Sciatic nerve (tissue), 2 donors: ENCODE measurements at places on chromosomes 3 and 15. TPM values are rescaled to one million over a fixed set of nuclear protein-coding genes. Genes with fewer than 3 reads are reported as not detected.

DAZL gene
- total RNA-seq, result not detected

TMIE gene
- 0.76 TPM for total RNA-seq

ADAMTSL3 gene
- total RNA-seq, result 39.1 TPM

SEMA3F gene
- total RNA-seq, result 29.3 TPM

ADAMTS17 gene
- 2.3 TPM for total RNA-seq

SCAANT1 gene
- not detected for total RNA-seq

NR2C2 gene
- total RNA-seq, result 56.6 TPM

STRIT1 gene
- total RNA-seq, result not detected

PLA2G4E gene
- total RNA-seq, result not detected

REC114 gene
- not detected for total RNA-seq

DNA sequence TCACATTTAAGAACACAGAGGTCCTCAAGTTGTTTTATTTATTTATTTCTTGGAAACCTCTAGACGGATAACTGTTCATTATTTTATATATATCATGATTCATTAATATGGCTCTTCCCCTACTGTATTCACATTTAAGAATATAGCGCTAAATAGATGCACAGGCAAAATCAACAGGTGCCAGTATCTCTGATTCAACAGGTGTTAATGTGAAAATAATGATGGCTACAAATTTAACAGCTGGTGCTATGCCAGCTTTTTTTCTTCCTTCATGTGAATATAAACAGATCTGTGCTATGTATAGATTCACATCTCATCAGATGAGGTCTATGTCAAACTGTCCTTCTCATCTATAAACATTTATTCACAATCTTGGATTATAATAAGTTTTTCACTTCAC, 218.5 kb upstream of the NR2F2 start:
- no peak for DNase-seq

DNA sequence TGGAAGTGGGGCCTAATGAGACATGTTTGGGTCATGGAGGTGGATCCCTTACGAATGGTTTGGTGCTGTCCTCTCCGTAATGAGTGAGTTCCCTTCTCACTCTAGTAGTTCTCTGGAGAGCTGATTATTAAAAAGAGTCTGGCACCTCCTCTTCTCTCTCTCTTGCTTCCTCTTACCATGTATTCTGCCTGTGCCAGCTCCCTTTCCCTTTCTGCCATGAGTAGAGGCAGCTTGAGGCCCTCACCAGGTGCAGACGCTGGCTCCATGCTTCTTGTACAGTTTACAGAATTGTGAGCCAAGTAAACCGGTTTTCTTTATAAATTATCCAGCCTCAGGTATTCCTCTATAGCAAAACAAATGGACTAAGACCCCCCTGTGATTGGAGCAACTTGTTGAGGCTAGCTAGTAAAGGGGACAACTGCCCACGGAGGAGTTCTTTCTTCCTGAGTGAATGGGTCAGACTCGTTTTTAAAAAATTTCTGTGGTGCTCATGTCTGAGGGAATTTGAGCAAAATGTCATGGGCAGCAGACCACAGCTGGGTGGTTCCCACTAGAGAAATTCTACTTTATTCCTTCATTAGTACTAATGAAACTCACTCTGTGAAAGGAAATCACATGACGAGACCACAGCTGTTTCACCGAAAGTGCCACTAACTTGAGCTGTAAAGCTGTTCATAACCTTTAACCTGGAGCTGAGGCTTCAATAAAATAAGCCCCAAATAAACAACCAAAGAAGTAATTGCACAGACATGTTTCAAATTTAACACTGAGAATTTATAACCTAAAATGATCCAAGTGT, 210.0 kb downstream of the NFKBIZ start:
- DNase-seq, result no peak

DNA sequence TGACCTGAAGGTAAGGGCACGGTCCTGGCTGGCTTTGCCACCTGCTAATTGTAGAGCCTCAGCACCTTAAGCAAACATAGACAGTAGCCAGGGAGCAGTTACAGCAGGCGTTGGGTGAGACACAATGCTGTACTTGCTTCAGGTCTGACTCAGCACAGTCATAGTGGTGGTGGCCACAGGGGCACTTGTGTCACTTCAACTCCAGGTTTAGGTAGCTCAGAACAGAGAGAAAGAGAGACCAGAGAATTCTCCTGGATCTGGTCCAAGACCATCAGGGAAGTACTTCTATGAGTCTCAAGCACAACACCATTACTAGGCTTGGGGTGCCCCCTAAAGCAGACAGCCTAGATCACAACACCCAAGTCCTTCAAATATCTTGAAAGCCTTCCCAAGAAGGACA, 204.4 kb downstream of the OTOL1 start:
- DNase-seq, result no peak

- DNase-seq, result no peak
Measured at GRCh38 chr3:27194861-27195483, 174.2 kb downstream of the NEK10 start.

DNA sequence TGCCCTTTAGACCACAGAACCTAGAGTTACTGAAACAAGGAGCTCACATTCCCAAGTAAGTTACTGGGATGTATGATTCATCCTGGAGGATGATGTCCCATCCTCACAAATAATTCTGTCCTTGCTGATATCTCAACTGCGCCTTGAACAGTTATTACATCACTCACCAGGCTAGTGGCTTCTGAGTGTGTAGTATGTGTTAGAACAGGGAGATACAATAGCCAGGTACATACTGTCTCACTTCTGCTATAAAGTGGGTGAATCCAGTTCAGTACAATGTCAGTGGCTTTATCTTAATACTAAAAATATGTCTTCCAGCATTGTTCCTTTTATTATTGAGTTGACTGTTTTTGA, 483.2 kb upstream of the FRG2C start:
- DNase-seq, result no peak

DNA sequence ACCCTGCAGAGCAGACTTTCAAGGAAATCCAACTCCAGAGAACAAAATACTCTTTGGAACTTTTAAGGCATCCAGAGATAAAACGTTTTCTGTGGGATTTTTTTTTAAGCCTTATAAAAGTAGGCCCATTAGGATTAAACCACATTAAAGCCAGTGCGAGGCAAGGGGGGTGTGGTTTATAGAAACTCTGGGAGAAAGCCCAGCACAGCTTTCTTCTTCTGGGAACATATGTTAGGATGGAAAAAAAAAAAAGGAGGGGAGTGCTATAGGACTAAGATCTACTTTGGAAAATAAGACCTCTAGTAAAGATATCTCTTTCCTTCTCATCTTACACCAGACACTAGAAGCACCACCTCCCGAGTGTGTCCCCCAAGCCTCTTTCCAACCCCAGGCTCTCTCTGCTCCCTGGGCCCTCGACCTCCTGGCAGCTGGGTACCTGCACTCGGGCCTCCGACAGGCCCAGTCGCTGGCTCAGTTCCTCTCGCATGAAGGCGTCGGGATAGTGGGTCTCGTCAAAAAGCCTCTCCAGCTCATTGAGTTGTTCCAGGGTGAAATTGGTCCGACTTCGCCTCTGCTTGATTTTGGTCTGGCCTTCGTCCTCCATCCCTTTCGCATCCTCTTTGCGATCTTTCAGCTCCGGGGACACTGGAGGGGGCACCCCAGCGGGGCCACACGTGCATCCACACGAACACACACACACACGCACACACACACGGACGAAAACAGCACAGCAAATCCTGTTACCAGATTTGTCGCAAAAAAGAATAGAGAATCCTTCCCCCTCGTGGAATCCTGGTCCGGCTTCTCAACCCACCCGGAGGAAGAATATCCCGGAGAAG, 3.8 kb downstream of the SHOX2 start:
- DNase-seq, result no peak

DNA sequence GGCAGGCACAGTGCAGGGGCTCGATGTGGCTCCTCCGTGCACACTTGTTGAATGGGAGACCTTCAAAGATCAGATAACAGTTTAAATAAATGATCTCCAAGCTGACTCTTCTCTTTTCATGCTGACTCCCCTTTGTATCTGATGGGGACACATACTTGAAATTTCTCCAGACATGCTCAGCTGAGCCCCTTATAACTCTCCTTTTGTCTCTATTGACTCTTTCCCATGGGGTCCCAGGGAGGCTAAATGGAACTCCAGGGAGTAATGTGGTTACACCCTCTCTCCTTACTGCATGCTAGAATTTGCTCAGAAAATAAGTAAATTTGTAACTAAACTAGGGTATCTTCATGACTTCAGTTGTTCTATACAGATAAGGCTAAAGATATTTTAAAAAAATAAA, 48.2 kb upstream of the TM4SF4 start:
- DNase-seq, result no peak

- DNase-seq, result no peak
Measured at GRCh38 chr3:150414258-150414657, 6.2 kb downstream of the TSC22D2 start.

- no peak for DNase-seq
Measured at GRCh38 chr3:172268868-172269267, 179.4 kb downstream of the GHSR start.

DNA sequence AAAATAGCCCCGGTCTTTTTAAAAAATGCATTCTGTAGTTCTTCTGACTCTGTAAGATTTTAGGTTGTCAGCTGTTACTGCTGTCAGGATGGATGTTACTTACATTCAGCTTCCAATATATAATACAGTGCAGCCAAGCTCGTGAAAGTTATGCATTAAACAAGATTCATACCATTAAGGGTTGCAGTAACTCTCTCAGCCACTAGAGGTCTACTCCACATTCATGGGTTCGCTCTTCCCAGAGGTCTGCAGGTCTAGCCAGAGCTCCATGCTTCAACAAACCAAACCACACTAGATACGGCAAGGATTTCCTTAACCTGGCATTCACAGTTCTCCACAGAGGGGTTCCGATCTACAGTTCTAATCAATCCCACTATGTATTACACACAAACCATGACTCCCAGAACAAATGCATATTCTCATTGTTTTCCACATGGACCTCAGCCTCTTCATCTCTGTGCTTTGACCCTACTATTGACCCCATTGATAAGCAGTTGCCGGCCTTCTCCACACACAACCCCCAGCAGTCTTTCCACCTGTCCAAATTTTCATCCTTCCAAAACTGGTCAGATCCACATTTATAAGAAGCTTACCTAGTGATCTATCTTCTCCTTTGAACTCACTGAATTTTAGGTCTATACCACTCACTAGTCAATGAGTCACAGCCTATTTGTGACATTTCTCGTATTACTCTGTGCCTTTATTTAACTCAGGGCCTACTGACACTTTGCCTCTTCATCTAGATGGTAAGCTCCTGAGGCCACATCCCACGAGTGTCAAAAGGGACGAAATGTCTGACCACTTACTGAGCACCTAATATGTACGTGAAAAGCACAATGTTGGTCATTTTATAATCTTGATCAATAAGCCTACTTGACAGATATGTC, 33.7 kb downstream of the RORA start:
- DNase-seq, result no peak

DNA sequence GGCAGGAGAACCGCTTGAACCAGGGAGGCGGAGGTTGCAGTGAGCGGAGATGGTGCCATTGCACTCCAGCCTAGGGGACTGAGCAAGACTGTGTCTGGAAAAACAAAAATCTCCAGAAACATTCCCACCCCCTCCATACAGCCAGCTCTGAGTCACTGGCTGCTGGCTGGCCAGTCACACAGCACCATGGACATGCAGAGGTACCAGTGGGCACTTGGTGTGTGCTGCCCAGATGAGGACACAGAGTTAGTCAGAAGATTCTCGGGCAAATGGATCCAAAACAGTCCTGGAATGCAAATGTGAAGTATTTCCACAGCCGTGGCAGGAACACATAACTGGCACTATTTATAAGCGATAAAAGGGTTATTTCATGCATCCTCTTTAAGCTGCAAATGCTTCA, 44.6 kb downstream of the BDH1 start:
- DNase-seq, result no peak

GRCh38 chr3:9192248-9193025, 57.0 kb downstream of the SRGAP3 start:
- no peak for DNase-seq

DNA sequence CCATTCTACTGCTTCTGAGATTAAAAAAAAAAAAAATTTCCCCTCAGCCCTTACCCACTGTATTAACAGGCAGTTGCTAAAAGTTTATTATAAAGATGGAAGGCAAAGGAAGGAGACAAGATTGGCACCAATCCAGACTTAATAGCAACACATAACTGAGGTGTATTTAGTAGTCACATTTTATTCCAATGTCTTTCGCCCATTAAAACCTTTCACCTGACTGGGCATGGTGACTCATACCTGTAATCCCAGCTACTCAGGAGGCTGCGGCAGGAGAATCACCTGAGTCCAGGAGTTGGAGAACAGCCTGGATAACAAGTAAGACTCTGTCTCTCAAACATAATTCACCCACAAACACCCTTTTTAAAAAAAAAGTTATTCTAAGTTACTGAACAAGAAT, 4.4 kb downstream of the ACAP2 start:
- no peak for DNase-seq

- DNase-seq, result no peak
Measured at GRCh38 chr3:172156586-172156955, 117.2 kb downstream of the FNDC3B start.

- no peak for DNase-seq
Measured at GRCh38 chr3:42226470-42227425, 39.2 kb downstream of the CCK start.

- DNase-seq, result no peak
Measured at GRCh38 chr15:65937054-65937453, 67.8 kb downstream of the RAB11A start.

DNA sequence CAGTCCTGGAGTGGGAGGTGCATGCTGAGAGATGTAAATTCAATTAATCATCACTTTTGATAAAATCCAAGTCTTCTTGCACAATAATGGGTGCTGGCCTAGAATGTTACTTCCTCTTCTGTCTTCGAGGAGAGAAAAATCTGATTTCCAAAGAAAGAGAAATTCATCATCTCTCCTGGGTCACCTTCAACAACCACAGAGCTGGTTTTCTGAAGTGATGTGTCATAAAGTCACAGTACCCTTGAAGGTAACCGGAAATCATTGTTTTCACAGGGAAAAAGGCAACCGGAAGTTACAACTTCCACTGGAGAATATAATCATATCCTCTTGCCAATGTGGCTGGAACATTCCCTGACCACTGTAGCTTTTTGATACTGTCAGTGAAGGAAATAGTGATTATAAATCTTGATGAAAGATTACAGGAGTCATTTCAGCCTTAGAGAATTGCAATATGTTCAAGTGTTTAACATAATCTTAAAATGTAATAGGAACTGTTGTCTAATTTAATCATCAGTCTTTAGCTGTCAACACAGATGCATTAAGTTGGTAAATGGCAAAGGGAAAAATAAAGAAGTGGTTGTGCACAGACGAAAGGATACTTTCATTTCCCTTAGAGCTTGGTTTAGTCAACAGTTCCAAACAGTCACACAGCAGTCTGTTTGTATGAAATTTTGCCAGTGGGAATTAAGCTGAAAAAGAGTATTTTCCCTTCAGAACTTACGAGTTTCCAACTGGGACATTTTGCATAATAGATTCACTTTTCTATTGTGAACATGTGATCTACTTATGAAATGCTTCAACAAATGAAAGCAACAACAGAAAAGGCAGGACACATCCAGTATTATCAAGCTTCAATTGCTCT, 106.5 kb upstream of the SLC4A7 start:
- no peak for DNase-seq
